SW 1271 (cell line): ENCODE measurements at places on chromosomes 11 and 22.

DNA sequence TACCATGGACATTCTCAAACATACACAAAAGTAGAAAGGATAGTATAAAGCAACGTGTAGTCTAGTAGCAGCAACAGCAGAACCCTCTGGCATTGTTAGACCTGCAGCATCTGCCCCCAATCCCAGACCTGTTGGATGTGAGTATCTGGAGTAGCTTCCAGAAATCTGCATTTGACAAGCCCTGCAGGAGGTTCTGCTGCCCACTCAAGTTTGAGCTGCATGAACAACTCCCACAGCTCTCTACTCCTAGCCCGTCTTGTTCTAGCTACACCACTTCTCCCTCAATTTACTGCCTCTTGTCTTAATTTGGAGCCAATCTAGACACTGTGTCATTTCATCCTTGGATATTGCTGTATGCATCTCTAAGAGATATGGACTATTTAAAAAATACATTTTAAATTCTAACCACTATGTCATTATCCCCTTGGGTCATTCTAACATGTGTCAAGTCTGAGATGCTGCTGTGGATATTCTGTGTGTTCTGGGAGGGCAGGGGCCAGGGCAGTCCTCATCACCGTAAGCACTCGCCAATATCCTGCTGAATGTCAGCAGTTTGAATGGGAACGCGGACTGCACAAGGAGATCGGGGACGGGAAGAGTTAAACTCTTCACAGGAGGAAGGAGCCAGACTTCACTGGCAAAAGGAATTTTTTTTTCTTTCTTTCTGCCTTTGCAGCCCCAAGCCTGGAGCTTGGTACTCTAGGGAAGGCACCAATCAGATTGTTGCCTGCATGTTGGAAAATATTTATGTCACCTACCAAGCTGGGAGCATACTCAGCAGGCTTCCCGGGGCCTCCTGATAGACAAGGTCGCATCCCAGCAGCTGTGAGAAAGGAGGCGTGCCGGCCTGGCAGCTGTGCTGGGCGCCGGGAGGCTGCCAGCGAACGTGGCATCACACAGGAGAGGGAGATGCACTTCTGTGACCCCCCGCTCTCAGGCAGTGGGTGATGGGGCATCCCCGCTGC is 429.0 kb downstream of the MIAT start:
- no peak for DNase-seq

- DNase-seq: peak; percentile 65
These were observed 17.5 kb downstream of the RELT start for GRCh38 chr11:73393479-73394415.

GRCh38 chr22:49197986-49198704 is 629.5 kb downstream of the BRD1 start:
- DNase-seq: no peak

GRCh38 chr11:130785380-130786116 is 130.7 kb downstream of the SNX19 start:
- DNase-seq: no peak

DNA sequence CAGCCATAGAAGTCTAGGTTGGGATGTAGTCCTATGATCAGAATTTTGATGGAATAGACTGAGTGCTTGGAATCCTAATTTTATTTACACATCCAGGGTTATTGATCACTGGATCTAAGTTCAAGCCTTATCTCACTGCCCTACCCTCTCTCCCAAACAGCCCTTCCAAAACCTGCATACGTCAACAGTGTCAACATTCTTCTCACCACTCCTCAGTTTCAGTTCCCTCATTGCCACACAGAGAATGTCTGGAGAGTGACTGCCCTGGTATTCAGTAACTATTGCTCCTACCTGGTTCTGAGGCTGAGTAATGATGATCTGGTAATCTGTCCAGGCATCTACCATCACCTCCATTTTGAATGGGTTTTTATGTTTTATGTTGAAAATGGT is 60.0 kb downstream of the GLYATL1 start:
- DNase-seq: no peak

DNA sequence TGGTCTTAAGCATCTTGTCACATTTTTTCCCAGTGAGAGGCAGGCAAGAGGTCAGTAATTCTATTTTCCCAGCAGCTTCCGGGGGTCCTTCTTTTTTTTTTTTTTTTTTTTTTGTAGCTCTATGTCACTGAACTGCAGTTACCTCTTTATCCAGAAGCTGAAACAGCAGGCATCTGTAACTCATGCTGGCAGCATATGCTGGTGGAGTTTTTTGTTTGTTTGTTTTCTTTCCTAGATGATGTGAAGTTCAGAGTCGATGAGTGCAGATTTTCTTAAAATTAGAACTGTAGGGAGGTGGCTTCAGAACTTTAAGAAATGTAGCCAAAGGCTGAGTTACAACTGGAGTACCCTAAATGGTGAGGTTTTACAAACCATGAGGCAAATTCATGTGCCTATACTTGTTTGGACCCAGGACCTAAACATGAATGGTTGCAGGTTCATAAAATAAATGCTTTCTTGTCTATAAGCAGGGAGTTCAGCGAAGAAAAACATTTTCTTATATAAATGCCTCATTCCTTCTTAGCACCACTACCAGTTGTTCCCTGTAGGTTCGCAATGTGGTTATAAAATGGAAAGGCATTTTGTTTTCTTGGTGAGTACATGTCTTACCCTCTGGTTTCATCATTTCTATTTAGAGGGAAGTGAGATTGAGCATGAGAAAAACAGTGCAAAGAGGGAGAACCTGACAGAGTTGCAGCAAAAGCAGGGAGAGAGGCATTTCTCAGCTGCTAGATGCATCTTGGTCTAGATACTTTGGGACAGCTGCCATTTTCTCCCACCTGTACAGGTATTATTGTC is 84.0 kb downstream of the TRIM44 start:
- DNase-seq: no peak

DNA sequence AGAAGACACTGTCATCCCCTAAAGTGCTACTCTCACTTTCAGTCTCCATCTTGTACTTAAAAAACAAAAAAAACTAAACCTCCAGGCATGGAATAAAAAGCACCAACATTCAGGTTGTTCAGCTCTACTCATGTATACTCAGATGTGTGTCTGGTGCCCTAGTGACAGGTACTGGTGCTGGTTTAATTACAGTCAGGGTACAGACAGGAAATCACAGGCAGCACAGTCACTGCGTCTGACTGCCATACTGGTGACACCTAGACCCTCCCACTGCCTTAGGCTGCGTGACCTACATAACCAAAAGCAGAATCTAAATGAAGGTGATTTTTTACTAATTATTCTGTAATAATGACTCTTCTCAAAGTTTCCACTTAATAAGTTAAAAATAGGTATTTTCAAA is at the start of gene ARHGAP32:
ARHGAP32 (minus strand) TSS at position 176 of the 400 bp plus-strand sequence; CDS start at position 49, 127 bp downstream.
- peak; percentile 33 for DNase-seq

DNA sequence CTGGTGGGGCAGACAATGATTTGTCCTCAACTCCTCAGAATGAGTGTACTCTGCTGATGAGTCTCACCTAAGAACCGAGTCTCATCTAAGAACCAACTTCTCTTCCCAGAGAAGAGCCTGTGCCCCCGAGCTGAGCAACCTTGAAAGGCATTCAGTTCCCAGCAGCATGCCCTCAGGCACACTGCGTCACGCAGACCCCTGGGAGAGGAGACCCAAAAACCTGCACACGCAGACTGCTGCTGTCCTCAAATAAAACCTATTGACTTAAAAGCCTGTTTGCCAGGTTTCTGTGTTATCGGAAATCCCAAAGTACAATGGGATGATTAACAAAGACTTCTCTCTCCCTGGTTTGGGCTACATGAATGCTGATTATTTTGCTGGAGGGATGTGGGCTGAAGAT is 121.2 kb downstream of the C11orf58 start:
- no peak for DNase-seq

- DNase-seq: no peak
These were observed 44.7 kb downstream of the BIRC2 start for GRCh38 chr11:102391549-102392237.

- no peak for DNase-seq
These were observed 42.4 kb upstream of the TSKU start for GRCh38 chr11:76740772-76741171.

DNA sequence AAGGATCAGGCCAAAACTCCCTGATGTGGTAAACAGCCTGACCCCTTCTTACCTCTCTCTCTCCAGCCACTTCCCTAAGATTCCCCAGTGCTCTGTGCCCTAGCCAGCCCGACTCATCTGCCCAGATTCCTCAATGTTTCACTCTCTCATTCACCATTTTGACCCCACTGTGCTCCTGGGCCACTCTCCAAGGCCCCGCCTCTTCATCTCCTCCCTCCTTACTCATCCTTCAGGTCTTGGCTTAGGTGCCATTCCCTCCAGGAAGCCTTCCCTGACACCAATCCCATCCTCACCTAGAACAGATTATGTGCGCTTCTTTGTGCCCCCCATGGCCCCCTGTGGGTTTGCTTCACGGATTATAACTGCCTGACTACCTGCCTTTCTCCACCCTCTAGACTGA is 13.2 kb downstream of the SLC43A3 start:
- no peak for DNase-seq

DNA sequence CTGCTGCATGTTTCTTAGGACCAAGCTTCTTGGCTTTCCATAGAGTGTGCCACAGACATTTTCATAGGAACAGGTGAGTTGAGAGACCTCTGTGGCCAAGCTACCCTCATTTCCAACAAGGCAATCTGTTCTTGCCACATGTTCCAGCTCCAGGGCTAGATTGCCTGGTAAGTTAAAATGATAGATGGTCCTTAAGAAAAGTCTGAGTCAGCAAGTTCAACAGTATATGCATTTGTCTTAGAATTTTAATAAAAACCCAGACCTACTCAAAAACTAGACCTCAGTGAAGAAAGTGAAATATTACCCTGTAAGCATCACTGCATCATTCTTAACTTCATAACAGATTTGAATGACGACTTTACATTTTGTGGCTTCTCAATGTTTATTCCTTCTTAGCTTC is 1123.6 kb downstream of the DLG2 start:
- no peak for DNase-seq

- peak; percentile 95 for DNase-seq
These were observed 10.9 kb upstream of the HBE1 start for GRCh38 chr11:5280582-5281102.
